Lower lobe of right lung (tissue), 2 donors: ENCODE measurements at places on chromosomes 11 and 22. TPM values are rescaled to one million over a fixed set of nuclear protein-coding genes. Genes with fewer than 3 reads are reported as not detected.

The SYT12 gene
- not detected for total RNA-seq

The GTF2H1 gene
- 38.3 TPM for total RNA-seq

The VSIG2 gene
- total RNA-seq: 30.5 TPM

The TXN2 gene
- total RNA-seq: 56.4 TPM

The CCDC15 gene
- total RNA-seq: 1.4 TPM

The GAL gene
- not detected for total RNA-seq

DNA sequence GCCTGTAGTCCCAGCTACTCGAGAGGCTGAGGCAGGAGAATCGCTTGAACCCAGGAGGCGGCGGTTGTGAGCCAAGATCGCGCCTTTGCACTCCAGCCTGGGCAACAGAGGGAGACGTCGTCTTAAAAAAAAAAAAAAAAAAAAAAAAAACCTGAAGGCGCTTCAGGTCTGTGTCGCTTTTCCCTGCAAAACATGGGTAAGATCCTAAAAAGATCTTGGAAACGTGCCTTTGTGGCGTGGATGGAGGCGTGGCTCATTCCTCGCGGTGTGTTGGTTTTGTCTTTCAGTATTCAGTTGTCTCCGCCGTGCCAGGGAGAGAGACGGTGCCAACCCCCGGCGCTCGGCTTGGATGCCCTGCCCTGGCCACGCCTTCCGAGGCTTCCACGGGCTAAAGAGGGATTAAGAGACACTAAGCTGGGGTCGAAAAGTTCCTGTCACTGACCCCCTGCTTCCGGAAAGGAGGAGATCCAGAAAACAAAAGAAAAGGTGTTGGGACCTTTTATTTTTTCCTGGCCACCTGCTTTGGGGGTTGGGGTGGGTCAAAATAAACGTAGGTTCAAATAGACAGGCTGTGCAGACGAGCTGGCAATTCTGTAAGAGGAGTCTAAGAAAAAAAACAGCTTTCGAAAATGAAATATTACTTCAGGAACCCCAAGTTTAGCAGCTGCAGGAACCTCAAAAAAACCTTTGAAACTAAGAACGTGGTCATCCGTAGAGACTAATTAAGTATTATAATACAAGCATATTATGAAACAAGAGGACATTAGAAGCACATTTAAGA lies 1.1 kb upstream of the SLC35F2 start:
- DNase-seq: peak; percentile 57

DNA sequence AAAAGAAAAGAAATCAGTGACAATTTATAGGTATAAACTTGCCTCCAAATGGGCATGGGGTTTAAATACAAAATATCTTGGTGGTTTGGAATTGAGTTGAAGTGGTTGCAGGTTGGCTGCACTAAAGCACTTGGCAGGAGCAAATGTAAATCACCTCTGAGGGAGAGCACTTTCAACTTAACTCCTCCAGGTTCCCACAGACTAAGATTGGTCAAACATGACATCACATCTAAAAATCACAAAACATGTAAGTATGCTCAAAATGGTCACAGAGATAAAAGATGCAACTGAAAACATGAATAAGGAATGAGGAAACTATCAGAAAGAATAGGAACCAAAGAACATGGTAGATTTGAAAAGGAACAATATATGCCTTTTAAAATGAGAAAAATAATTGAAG lies 12.3 kb upstream of the SHANK3 start:
- DNase-seq: no peak

DNA sequence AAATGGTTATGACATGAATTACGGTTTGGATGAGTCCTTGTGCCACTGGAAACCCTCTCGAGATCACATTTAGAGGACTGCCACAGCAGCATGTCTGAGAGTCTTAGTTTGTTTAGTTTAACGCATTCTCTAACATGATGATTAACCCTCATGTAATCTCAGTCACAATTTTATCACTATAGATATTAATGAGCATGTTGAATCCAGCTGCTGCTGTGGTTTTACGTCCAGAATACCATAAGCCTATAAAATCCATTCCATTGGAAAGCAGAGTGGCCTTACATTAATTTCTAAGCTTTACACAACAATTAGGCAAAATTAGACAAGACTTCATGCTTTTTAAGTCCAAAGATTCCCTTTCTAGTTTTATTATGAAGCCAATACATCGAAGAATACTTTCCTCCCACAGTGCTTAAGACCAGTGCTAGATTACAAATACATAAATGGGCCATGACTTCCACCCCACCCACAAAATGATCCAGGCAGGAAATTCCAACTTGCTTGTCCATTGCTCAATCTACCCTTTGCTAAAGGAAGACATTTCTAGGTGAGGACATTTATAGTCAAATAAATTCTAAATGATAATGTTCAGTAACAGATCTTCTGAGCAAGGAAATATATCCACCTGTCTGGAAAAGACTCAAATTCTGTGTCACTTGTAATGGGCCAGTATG lies 3.5 kb upstream of the ELMOD1 start:
- no peak for DNase-seq

- peak; percentile 80 for DNase-seq
These were observed 2.0 kb downstream of the HEPN1 start for GRCh38 chr11:124920870-124921609.

GRCh38 chr22:49906799-49907290 lies 11.4 kb downstream of the ALG12 start:
- no peak for DNase-seq

DNA sequence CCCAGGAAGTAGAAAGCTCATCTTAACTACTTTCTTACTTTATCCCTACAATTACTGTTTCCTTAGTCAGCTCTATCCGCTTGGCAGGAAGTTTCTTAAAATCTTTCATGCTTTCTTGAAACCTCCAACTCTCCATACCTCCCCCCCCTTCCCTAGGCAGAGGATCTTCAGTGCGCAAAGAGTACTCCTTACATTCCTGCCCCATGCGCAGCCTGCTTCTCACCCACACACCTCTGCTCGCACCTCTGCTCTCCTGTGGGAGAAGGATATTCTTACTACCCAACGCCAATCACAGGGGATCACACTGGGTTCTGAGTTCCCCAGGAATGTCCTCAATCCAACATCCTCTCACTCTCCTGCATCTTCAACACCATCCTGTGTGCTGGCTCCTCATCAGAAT lies 12.3 kb downstream of the TCF20 start:
- DNase-seq: no peak

GRCh38 chr22:49266561-49267519 lies 560.8 kb downstream of the BRD1 start:
- no peak for DNase-seq

DNA sequence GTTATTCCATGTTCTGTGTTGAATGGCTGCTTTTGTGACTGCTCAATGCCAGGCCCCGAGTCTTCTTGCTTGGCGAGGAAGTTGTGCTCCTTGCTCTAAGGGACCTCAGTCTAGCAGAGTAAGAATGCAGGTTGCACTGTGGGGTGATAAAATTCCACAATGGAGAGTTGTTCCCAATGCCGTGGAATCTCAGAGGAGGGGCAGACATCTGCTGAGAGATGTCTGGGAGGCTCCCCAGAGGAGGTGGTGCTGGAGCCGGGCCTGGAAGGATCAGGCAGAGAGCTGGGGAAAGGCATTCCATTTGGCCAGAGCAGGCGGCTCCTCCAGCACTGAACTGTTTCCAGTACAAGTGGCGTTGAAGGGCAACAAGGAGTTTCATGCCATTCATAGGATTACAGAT lies 55.2 kb downstream of the ST3GAL4 start:
- DNase-seq: peak; percentile 60

GRCh38 chr11:56988614-56989013 lies at the start of gene OR5AK2:
TSS of gene OR5AK2 (plus strand) at chr11:56988914. CDS start at chr11:56988914, 0 bp downstream.
- no peak for DNase-seq

- DNase-seq: no peak
These were observed 169.8 kb downstream of the C11orf91 start for GRCh38 chr11:33530815-33531214.

GRCh38 chr11:69388661-69389060 lies 92.8 kb upstream of the LINC01488 start:
- no peak for DNase-seq

GRCh38 chr11:125745979-125746378 lies at the start of gene PATE1:
TSS of gene PATE1 (plus strand) at chr11:125746279. CDS start at chr11:125746305, 26 bp downstream.
- DNase-seq: no peak

- no peak for DNase-seq
These were observed 25.4 kb downstream of the PI4KA start for GRCh38 chr22:20833225-20833665.

DNA sequence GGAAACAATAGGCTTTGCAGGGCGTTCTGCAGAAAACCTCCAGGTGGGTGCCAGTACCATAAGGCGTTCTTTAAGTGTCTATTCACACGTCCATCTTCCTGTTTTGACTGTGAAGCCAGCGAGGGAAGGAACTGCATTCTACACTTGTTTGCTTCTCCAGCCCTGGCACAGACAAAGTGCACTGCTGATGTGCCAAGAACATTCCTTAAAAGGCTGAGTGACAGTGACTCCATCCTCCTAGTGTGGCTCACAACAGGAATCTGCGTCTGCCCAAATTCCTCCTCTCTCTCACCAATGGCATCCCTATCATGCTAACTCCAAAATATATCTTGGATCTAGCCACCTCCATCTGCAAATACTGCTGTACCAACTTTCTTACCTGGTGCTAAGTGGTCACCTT lies 407.4 kb upstream of the SYN3 start:
- DNase-seq: no peak

GRCh38 chr11:95095858-95096587 lies 6.4 kb downstream of the ENDOD1 start:
- DNase-seq: no peak

GRCh38 chr22:49826603-49827270 lies 936 bp downstream of the BRD1 start:
- peak; percentile 80 for DNase-seq
